T-helper 2 cell treated with Interferon-gamma antibody and Interleukin-4, amounts not matched to agents 100 ng/mL and 5 ng/mL, for 36 hours (primary cell): ENCODE measurements at places on chromosomes 7 and 10. TPM values are rescaled to one million over a fixed set of nuclear protein-coding genes. Genes with fewer than 3 reads are reported as not detected.

Gene HOXA10
- 0.11 TPM in 1 of 2 replicates, not detected in the other for total RNA-seq

Gene MAP3K8
- total RNA-seq, result 16.5 and 17.0 TPM in 2 replicates

Gene FAM25A
- not detected in 2 replicates for total RNA-seq

Gene DOCK1
- 0.41 and 0.64 TPM in 2 replicates for total RNA-seq

Gene GPR85
- not detected in 2 replicates for total RNA-seq

Gene SEC31B
- total RNA-seq, result 268 and 278 TPM in 2 replicates

Gene SCRN1
- 0.48 and 0.86 TPM in 2 replicates for total RNA-seq

Gene EN2
- not detected in 2 replicates for total RNA-seq

Gene HOXA3
- 0.34 TPM in 1 of 2 replicates, not detected in the other for total RNA-seq

Gene HYAL4
- total RNA-seq, result not detected in 2 replicates

Gene CALY
- total RNA-seq, result not detected in 2 replicates

Gene GPR158
- not detected in 2 replicates for total RNA-seq

Gene DNAJB9
- total RNA-seq, result 22.1 and 27.2 TPM in 2 replicates

Gene CHST15
- total RNA-seq, result 0.05 TPM in 1 of 2 replicates, not detected in the other

Gene NOS3
- total RNA-seq, result 17.0 and 17.4 TPM in 2 replicates

Gene CADPS2
- not detected in 2 replicates for total RNA-seq

Gene GRID1
- total RNA-seq, result not detected in 2 replicates

Gene TMEM236
- total RNA-seq, result 0.05 TPM in 1 of 2 replicates, not detected in the other

Gene UTF1
- not detected in 2 replicates for total RNA-seq

Gene CTAGE8
- 0.98 and 1.7 TPM in 2 replicates for total RNA-seq

Gene TFR2
- total RNA-seq, result 11.7 and 13.5 TPM in 2 replicates

Gene HMX3
- total RNA-seq, result not detected in 2 replicates
